ENCODE measurements at places on chromosomes 2 and 18.

GRCh38 chr2:73373344-73373743 is 12.3 kb upstream of the ALMS1 start:
- DNase-seq: no peak

DNA sequence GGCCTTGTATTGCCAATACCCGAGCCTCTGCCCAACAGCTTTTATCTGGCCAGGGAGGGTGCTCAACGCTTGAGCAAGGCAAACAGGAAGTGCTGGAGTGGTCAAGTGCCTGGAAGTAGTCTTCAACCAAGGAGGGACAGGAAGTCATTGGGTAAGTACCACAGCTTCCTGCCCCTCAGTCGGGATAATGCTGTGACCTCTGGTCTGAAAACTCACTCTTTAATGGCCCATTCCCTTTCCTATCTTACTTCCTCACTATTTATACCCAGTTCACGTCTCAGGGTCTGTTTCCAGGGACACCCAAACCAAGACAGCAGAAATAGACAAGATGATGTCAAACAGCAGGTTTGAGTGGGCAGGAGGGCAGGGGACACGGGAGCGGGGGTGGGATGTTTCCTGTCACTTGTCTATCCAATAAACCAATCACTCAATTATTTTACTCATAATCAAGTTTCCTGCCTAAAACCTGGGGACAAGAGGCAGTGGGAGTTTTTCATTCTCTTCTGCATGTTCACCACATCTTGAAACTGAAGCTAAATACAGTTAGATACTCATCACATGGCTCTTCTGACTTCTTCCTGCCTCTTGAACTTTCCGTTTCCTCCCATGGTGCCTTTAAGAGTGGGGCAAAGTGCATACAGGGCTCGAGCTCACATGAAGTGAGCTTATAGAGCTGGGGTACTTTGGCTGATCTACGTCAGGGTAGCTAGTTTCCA is 68.9 kb upstream of the CAB39 start:
- no peak for DNase-seq

GRCh38 chr18:39311111-39311712 is 1745.6 kb upstream of the CELF4 start:
- DNase-seq: no peak

DNA sequence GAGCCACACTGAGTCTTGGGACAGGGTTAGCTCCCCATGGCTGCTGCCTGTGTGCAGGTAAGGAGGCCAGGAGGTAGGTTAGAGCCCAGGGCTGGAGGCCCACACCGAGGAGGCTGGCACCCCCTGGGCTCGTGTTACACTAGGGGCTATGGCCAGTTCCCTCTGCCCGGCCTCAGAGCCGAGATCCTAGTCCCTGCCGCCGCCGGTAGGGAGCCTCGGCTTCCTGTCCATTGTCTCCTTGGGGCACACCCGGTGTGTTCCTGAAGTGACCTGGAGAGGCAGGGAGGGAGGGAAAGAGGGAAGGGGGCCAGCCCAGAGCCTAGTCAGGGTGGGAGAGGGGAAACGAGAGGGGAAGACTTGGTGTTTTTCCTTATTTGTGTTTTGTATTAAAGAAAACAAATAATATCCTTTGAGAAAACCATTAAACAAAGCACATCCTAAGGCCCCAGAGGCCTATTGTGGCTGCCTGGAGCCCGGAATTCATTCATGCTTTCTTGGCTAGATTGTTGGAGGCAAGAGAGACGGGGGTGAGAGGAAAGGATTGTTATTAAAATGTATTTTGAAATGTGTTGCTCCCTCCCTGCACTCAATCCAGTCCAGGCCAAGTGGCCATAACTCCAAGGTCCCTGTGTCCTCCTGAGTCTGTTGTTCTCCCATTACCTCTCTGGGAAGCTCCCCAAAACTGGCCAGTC is 170.7 kb downstream of the CTIF start:
- DNase-seq: no peak

DNA sequence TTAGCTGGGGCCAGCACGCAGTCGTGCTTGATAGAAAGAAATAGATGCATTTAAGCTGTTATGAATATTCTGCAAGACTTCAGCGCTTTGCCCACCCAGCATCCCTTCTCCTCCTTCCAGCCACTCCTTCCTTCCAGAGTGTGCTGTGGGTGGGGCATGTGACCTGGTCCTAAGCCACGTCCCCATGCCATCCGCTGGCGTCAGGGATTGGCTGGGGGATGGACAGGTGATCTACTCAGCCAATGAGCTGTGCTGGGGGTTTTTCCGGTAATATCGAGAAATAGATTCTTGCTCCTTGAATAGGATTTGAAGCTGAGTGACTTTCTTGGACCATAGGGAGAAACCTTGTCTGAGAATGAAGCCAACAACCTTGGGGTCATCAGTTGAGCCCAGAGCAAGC is 4.8 kb upstream of the ZAP70 start:
- no peak for DNase-seq

GRCh38 chr2:79713131-79713785 is 200.4 kb downstream of the CTNNA2 start:
- DNase-seq: no peak
